ENCODE measurements at places on chromosomes 13 and 19. TPM values are rescaled to one million over a fixed set of nuclear protein-coding genes. Genes with fewer than 3 reads are reported as not detected.

GNA15 gene
- 0.07 TPM for total RNA-seq

ZFP82 gene
- 3.6 TPM for total RNA-seq

ATP12A gene
- not detected for total RNA-seq

PLPPR2 gene
- total RNA-seq, result 5.5 TPM

GRCh38 chr19:4316956-4317355, 12.6 kb downstream of the FSD1 start:
- DNase-seq, result no peak

GRCh38 chr19:3880471-3881271, at the start of gene ATCAY:
ATCAY (plus strand) TSS chr19:3880685; CDS start chr19:3885768, 5,083 bp downstream.
- DNase-seq, result no peak

GRCh38 chr19:41699968-41700323, 8.5 kb upstream of the CEACAM5 start:
- no peak for DNase-seq

GRCh38 chr13:32472194-32472621, 44.3 kb upstream of the N4BP2L1 start:
- no peak for DNase-seq

GRCh38 chr19:6343462-6343861, 10.1 kb upstream of the ACER1 start:
- DNase-seq, result no peak
